ENCODE measurements at places on chromosomes 7 and 10. TPM values are rescaled to one million over a fixed set of nuclear protein-coding genes. Genes with fewer than 3 reads are reported as not detected.

DNA sequence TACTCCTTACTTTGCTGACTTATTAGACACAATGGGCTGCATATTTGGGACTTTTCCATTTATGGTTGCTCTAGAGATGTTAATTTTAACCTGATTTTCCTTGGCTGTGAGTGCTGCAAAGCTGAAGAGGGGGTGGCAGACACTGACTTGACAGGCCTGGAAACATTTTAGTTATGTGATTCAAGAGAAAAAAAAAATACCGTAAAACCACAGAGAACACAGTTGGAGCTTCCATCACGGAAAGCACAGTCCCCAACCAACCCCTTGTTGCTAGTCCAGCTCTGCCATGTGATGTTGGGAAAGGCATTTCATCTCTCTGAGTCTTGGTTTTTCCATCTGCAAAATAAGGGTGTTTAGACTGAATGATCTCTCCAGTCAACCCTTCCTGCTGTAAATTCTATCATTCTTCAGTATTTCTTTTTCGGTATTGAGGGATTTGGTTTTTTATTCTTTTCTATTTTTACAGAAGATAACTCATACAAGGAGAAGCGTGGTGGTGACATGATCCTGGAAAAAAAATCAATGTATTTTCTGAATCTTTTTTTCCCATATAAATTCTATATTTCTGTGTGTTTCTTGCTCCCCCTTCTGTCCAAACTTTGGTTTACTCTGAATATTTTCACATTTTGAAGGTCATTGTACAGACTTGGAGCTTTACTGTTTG lies 246.1 kb downstream of the REEP3 start:
- DNase-seq, result no peak

DNA sequence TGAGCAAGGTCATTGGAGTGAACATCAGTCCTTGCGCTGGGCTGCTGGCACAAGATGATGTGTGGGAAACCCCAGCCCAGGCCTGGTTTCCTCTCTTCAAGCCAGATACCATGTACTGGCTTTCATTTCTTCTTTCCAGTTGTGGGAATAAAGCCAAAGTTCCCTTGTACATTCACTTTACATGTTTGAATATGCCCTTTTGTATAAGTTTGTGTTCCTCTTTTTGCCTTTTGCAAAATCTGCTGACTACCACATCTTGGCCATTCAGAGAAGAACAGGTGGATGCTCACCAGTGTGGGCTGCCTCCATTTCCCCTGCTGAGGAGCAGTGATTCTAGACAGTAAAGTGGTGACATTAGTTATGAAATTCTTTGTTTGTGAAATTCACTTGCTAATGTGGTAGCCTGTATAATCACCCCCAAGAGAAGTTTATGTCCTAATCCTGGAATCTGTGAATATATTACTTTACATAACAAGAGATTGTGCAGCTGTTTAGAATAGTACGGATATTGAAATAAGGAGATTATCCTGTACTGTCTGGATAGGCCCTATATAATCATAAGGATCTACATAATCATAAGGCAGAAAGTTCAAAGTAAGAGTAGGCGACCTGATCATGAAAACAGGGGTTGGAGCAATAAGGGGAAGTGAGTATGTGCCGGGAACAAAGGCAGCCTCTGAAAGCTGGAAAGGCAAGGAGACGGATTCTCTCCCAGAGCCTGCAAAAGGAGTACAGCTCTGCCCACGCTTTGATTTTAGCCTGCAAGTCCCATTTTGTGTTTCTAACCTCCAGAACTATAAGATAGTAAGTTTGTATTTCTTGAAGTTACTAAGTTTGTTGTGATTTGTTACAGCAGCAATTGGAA lies 18.8 kb upstream of the AOAH start:
- no peak for DNase-seq

DNA sequence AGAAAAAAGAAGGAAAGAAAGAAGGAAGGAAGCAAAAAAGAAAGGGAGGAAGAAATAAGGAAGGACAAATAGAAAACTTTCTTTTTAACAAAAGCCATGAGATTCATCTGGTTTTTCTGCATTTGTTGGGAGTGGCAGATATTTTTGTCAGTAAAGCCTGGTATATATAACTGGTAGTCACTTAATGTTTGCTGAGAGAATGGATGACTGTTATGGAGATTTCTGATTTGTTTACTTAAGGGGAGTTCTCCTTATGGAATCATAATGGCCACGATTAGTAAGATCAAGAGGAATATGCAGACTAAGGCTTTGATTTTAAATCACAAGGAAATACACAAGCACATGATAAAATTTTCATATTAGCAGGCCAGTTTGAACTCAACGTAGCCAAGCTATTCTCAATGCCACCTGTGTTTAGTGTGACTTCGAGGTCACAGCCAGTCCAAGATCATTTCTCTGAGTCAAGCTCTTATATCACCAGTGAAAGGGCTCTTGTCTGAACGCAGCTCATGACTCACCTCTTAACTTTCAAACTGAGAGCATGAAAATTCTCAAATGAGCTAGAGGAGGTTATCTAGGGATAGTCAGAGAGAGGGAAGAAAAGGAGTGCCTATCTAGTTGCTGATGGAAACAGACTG lies 445.1 kb upstream of the ZMIZ1 start:
- no peak for DNase-seq

DNA sequence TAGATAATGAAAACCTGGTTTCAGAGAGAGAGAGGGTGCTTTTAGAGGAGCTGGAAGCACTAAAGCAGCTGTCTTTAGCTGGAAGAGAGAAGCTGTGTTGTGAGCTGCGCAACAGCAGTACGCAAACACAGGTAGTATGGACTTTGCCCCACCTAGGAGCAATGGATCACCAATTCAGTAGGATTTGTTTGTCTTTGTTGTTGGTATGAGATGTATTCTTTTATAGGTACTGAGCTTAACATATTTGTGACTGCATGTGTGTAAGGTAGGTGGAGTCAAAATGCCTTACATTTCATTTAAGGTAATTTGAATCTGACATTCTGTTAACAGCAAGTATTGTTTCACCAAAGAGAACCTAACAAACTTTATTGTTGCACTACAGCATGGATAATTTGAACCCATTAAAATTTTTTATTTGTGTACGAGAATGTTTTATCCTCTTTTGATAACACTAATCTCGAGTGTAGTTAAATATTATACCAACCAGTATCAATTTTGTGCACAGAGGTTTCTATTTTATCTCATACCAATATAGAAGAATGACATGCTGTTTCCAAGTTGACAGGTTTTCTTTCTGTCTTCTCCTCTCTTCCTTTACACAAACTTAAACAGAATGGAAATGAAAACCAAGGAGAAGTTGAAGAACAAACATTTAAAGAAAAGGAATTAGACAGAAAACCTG lies 92.1 kb downstream of the CYP51A1 start:
- DNase-seq, result no peak

- no peak for DNase-seq
Observed at GRCh38 chr7:2255145-2256139, 13.4 kb downstream of the NUDT1 start.

- no peak for DNase-seq
Observed at GRCh38 chr10:132139526-132139925, 47.2 kb upstream of the DPYSL4 start.

DNA sequence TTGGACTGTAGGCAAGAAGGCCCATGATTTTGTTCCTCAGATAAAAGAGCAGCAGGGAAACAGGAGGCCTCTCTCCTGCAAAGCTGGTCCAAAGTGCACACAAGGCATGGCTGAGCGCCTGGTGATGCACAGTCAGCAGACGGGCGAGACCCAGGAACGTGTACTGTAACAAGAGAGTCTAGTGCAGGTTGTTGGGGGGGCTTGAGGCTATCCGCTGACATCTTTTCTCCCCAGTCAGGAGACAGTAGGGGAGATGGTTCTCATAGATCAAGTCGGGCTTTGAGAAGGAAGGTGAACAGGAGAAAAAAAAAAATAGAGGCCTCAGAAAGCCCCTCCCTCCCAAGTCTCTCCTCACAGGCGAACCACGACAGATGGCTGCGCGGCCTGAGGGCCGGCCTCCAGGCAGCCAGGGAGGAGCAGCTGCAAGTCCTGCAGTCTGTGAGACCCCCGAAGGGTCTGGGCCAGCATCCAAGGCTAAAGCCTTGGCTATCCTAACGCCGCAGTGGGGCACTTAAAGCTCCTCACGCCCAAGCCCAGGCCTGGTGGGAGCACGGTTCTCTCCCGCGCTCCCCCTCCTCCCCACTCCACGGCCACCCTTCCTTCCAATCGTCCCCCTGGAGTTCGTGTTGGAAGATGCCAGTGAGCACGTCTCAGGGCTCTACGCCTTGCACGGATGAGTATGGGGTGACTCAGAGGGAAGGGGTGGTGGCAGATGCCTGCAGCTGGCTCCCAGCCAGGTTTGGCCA lies 68.3 kb downstream of the PRKAG2 start:
- DNase-seq, result no peak

- no peak for DNase-seq
Observed at GRCh38 chr10:132763545-132763944, 22.4 kb downstream of the NKX6-2 start.

DNA sequence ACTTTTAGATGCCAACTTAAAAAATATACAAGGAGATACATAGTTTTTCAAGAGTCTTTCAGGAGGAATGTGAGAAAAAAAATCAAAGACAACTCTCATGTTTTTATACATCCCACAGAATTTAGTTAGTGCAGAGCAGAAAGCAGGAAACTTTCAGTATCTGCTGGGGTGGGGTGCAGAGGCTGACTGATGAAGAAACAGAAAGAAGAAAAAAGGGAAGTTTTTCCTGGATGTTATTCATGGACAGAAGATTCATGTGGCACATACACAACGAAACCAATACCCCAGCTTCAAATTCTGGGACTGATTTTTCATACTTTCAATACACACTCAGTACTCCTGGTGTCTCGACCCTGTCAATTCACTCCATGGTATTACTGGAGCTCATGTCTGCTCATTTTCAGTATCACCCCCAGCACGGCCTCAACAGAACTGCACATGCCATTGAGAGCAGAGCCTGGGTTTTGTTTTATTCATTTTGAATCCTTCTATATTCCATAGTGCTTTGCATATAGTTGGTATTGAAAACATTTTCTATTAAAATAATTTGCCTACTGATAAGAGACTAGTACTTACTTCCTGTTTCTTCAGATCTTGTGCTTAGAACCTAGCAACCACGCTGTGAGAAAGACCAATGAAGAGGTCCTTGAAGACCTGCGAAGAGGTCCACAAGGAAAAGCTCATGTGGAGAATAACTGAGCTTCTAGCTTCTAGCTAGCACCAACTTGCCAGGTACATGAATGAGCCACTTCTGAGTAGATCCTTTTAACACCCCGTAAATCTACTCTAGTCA lies 49.0 kb downstream of the NDUFB2 start:
- DNase-seq, result no peak

The ZNF273 gene
- 15.9 TPM for total RNA-seq

The TFAM gene
- total RNA-seq, result 64.2 TPM

The BAIAP2L1 gene
- 2.1 TPM for total RNA-seq

The ZNF467 gene
- total RNA-seq, result 1.9 TPM

The SEMA3C gene
- total RNA-seq, result 36.6 TPM

Data from neural crest cell (in vitro differentiated cells).